GM13976 (cell line): ENCODE measurements at places on chromosomes 13 and 19.

- DNase-seq: no peak
Measured at GRCh38 chr13:51559946-51560735, 24.1 kb upstream of the WDFY2 start.

- DNase-seq: peak; percentile 49
Measured at GRCh38 chr19:6039566-6040225, 61.8 kb upstream of the RANBP3 start.

DNA sequence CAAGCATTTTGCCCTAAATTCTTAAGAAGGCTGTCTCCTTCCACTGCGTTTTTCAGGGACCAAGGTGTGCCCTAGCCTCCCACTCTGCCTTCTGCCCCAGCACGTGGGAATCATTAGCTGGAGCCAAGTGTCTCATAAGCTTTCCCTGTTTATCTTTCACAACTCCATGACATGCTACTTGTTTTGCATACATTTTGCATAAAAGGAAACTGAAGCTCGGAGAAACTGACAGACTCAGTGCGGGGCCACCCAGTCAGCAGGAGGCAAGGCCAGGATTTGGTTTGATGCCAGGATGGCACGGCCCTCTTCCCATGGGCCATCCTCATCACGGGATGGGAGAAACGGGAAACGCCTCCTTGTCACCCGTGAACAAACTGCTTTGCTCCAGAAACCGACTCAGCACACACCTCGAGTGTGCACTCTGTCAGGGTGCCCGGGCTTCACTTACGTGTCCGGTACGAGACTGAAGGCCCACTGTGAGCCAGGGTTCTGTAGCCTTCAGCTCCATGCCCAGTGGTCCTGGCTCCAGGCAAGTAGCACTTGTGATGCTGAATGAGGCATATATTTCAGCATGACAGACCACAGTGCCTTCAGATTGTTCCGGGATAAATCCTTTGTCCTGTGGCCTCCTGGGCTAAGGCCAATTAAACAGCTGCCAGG is 9.6 kb downstream of the CEBPA start:
- DNase-seq: no peak

DNA sequence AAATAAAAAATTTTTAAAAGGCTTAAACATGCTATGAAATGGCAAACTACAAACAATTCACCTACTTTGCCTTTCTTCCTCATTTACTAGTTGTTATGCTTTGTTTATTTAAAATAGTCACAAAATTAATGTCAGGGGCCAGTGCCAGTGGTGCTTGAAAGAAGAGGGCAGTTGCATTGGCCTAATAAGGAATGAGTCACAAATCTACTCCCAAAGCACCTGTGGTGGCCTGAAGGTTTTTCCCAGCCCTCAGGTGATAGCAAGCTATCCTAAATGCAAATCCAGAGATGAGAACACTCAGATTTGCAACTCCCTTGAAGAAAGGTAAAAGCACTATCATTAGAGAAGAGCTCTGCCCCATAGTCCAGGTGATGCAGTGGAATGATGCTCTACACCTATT is 103.6 kb downstream of the MBNL2 start:
- DNase-seq: no peak

DNA sequence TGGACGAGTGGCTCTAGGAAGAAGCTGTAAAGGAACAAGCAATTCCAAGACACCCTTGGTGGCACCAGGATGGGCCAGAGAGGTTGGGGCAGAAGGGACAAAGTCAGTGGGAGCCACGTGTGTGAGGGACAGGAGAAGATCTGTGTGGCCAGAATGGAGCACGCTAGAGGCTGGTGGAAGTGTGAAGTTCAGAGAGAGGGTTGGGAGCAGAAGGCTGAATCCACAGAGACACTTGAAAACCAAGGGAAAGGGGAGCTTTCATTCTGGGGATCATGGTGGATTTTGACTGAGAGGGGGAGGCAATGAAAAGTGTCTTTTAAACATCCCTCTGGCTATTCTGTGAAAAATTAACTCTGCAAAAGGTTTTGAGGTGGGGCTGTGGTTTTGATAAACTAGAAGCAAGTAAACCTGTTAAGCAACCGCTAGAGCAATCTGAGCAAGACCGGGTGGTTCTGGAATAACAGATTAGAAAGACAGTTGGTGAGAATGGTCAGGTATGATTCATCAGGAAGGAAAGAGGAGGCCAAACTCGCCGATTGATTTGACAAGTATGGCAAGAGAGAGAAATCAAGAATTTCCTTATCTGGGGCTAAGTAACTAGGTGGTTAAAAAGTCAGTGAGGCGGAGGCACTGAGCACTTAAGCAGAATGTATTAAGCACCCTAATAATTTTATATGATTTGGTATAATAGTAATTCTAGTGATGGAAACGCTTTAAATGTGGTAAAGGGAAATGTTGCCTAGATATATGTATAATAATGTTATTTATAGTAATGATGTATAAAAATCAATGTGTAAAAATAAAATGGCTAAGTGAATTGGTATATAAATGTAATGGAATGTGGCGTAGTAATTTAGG is 140.0 kb downstream of the MYO16 start:
- DNase-seq: no peak

DNA sequence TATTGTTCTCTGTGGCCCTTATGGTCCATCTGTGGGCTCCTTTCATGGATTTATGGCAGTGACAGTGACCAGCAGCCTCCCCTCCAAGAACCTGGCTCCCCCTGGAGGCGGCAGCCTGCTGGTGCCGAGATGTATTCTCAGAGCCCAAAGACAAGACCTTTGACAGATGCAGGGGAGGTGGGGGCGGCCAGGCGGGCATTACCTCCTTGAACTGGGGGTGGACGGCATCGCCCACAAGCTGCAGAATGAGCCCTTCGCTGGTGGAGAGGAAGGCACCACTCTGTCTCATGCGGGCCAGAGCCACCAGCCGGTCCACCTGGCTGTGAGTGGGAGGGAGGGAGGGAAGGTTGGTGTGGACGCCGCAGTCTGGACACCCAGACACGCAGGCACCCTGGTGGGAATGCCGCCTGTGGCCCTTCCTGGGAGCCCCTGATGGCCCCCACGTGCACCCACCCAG is 6.6 kb downstream of the ISOC2 start:
- DNase-seq: peak; percentile 75

- DNase-seq: no peak
Measured at GRCh38 chr19:2375353-2376121, 15.5 kb downstream of the TMPRSS9 start.

GRCh38 chr13:93951108-93951507 is 528.4 kb downstream of the DCT start:
- DNase-seq: no peak

DNA sequence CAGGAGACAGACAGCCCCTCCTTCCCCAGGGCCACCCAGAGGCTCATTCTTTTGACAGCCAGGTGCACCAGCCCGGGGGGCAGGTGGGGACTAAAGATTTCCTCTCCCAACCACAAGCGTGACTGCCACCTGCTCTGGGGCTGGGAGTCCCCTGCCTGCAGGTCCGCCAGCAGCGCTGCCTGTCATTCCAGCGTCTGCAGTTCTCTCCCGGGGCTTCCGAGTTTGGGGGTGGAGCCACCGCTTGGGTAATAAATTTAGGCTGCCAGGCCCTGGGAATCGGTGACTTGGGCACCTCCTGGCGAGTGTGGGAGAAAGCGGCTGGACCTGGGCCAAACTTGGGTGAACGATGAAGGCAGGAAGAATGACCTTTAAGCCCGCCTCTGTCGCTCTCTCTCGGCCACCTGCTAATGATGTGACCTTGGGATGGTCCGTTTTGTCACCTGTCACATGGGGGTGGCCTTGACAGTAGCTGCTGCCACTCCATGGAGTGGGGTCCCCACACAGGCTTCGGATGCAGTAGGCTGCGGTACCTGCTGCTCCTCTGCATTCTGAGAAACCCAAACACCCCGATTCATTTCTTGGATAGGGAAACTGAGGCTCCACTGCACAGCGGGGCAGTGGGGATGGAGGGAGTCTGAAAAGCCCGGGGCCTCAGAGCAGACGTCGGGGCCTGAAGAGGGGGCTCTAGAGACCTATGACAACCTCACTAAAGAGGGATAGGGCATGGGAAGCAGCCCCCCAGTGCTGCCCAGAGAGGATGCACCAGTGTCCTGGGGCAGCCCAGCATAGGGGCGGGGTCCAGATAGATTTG is 12.8 kb downstream of the FUT6 start:
- no peak for DNase-seq

- DNase-seq: peak; percentile 68
Measured at GRCh38 chr13:30796631-30797601, 61.6 kb downstream of the ALOX5AP start.

DNA sequence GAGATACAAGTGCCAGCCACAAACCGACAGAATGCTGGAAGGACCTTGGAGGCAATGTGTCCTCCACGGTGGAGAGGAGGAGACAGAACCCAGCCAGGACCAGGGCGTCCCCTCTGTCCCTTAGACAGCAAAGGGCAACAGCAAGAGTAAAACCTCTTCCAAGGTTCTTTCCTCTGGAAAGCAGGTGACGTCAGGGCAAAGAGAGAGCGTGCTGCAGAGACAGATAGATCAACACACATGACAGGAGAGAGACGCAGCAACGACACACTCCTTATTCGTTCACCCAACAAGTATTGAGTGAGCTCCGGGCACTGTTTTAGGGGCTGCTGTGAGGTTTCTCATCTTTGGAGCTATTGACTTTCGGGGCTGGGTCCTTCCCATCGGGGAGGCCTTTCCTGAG is 1.3 kb upstream of the GALP start:
- no peak for DNase-seq

GRCh38 chr13:73844986-73845385 is 289.2 kb downstream of the KLF12 start:
- no peak for DNase-seq

DNA sequence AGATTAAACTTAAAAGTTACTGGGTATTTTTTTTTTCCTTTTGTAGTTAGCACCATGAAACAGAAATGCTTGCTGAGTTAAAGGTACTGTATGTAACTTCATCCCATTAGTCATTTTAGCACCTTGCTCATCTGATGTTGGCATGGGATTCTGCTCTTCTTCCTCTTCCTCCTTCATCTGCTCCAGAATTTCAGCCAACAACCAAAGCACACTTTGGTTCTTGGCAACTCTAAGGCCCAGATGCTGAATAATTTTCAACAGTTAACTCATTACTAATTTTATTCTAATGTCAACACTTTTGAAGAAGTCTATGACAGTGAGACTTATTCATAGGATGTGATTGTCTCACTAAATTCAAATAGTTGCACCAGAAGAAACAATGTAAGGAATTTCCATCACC is 359.2 kb downstream of the KCTD12 start:
- no peak for DNase-seq

DNA sequence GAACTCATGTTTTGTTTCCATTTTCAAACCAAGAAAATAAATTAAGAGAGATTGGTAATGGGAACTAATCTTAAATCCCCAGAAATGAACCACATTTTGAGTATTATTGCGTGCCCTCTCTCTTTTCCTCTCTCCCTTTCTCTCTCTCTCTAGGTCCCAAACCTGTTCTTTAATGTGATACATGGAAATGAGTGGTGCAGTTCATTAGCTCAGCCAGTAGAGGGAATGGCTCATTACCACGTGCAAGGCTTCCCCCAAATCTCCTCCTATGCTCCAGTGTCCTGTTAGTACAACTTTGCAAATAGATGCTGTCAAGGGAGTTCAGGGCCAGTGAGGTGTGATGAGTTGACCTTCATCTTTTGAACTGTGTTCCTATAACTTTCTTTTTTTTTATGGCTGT is 178.4 kb downstream of the FGF9 start:
- DNase-seq: peak; percentile 50

DNA sequence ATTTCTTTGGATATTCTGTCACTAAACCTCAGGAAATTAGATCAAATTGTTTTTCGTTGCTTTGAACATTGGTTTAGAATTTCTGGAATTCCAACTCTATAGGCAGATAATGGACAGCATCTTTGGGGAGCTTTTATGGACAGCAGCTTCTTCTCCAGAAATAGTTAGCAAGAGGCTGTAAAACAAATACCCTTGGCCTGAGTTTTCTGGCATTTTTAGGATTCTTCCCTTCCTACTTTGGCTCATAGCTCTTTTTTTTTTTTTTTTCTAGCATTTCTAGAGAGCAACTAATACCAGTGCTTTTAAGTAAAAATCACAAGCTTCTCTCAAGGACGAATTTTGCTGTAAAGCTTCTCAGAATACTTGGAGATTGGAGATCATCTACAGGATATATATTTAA is 169.8 kb upstream of the SPRY2 start:
- DNase-seq: no peak

- DNase-seq: no peak
Measured at GRCh38 chr13:103514619-103515018, 448.4 kb upstream of the SLC10A2 start.

- DNase-seq: no peak
Measured at GRCh38 chr19:2703691-2704216, 1.3 kb upstream of the GNG7 start.

DNA sequence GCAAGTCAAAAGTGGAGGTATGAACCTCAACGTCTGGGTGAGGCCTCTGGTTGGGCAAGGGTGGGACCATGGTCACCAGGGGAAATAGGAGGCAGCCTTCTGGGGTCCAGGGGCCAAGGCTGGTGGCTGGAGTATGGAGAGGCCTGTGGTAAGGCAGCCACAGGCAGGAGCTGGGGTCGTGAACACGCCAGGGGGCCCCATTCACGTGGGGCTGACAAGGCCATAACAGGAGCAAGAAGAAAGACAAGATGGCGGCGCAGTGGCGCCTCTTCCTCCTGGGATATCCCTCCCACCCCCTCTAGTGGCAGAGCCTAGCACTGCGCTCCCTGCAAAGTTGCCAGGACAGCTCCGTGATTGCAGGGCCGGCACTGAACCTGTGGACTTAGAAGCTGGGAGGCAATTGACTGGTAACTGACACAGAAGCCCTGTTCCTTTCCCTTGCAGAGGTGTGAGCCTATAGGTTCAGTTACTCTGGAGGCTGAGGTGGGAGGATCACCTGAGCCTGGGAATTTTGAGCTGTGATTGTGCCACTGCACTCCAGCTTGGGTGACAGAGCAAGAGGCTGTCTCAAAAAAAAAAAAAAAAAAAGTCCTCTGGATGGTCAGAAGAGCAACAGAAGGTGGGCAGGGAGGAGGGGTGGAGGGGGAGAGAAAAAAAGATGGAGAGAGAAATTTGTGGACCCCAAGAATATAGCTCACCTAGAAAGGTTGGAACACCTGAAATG is 19.7 kb upstream of the EDDM13 start:
- peak; percentile 80 for DNase-seq

DNA sequence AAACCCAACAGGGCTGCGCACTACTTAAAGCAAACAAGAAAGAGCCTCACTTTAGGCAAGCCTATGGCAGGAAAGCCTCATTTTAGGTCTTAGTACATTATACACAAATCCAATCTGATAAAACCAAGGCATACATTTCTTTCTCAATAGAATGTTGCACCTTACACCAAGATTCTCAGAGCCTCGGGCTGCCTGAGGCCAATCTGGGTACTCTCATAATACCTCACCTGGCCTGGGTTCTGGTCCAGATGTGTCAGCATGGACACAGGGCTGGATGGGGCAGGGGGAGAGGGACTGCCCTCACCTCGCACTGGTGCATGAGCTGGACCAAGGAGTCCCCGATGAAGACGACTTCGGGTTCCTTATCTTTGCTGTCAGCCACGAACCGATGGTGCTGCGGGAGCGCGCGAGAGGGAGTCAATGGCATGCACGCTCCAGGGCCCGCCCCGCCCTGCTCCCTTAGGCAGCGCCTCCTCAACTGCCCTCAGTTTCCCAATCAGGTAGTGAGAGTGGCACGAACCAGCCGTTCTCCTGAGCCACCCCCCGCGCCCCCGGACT is at the start of gene PRR19:
TSS of gene PRR19 (plus strand) at position 487 of the 558 bp plus-strand sequence. CDS start 7,453 bp downstream, outside the sequence.
- DNase-seq: no peak
